ENCODE measurements at places on chromosomes 3 and 15.

DNA sequence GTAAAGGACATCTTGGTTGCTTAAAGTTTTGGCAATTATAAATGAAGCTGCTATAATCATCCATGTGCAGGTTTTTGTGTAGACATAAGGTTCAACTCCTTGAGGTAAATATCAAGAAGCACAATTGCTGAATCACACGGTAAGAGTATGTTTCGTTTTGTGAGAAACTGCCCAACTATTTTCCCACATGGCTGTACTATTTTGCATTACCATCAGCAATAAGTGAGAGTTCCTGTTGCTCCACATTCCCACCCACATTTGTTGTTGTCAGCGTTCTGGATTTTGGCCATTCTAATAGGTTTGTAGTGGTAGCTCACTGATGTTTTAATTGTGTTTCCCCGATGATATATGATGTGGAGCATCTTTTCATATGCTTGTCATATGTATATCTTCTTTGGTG is 118.5 kb upstream of the KCNMB2 start:
- no peak for DNase-seq

DNA sequence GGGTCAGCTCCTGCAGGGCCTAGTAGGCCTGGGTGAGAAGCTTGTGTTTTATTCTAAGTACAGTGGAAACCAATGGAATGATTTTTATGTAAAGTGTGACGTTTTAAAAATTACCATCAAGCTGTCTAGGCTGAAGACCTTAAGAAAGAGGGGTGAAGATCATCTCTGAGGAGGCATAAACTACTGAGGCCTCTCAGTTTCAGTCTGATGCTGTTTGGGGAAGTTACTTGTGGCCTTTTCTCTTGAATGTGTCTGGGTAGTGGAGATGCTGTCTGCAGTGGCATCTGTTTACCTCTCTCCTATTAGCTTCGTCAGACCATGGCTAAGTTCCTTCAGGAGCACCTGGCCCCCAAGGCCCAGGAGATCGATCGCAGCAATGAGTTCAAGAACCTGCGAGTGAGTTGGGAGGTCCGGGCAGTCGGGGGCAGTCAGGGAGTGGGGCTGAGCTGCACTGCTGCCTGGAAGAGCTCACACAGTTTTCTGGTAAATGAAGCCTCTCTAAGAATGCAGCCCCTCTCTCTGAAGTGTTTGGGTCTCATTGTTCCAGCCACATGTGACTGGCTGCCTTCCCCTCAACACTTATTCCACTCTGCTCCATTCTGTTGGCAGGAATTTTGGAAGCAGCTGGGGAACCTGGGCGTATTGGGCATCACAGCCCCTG is 1.9 kb downstream of the IVD start:
- no peak for DNase-seq

DNA sequence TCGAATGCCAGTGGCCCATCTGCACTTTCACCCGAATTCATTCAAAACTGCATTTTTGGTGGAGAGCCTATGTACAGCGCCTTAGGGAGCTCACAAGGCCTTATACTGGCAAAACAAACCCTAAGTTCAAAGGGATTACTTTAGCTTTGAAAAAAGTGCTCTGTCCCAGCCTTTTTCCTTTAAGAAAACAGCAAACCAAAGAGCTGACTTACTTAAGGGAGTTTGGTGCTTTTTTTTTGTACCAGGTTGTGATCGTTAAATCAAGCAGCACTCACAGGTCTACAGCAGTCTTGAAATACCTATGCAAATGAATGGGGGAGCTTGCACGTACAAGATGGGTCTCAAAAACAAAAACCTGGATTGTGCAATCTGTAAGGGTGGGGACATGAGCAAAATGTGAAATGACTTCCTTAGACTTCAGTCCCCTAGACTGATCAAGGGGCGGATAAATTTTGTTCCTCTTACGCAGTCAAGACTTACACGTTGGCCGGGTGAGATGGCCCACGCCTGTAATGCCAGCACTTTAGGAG is 11.6 kb upstream of the PIK3CB start:
- no peak for DNase-seq

GRCh38 chr15:31338318-31338878 is 11.8 kb downstream of the KLF13 start:
- DNase-seq: peak; percentile 60

GRCh38 chr3:10047876-10048275 is 21.6 kb downstream of the FANCD2 start:
- no peak for DNase-seq

DNA sequence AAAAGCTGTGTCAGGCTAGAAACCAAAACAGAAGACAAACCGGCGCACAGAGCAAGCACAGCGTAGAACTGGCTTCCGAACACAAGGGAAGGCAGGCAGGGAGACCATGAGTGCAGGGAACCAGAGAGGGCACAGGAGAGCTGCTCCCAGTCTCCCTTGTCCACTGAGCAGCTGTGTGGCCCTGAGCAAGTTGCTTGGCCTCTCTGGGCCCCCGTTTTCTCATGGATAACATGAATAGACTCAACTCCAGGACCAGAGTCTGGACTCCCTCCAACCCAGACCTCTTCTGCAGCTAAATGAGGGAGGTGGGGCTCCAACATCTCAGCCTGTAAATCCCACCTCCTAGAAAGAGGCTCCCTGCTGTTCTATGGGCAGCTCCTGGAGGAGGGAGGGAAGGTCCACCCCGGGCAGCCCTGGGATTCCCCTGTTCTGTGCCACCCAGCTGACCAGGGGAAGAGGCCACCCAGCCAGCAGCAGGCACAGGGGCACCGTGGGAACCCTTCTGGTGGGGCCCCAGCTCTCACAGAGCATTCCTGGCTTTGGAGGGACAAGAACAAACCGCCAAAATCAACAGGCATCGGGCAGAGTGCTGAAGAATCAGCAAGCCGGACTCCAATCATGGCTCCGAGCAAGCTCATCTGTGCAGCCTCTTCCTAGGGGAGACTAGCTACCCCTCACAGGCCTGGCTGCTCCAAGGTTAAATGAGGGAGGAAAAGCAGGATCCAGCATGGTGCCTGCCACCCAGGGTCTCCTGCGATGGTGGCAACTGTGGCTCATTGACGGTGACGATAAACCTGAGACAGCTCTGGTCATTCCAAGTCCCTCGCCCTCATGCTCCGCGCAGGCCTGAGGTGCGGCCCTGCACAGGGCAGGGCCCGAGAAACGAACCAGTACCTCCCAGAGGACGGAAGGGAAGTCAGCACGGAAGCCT is 15.1 kb downstream of the XXYLT1 start:
- DNase-seq: no peak

DNA sequence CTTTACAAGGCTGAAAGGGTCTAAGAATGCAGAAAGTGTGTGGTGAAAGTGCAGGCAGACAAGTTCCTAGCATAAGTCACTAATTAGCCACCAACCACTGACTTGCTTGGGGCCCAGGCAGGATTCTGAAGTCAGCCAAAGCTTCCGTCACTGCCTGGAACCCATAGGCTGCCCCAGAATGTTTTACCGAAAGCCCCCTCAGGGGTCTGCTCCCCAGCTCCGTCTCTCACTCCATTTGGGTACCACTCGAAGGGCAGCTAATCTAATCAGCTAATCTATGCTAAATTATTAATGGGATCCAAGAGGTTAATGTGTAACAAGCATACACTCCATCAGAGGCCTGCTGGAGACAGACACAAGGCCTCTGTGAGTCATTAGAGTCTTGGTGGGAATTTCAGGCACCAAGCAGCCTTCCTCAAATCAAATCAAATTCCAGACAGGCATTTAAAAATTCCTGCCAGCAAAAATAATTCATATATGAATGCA is 13.2 kb downstream of the ADAMTS9 start:
- no peak for DNase-seq

GRCh38 chr3:115359536-115359935 is 212.4 kb upstream of the ZBTB20 start:
- DNase-seq: no peak

DNA sequence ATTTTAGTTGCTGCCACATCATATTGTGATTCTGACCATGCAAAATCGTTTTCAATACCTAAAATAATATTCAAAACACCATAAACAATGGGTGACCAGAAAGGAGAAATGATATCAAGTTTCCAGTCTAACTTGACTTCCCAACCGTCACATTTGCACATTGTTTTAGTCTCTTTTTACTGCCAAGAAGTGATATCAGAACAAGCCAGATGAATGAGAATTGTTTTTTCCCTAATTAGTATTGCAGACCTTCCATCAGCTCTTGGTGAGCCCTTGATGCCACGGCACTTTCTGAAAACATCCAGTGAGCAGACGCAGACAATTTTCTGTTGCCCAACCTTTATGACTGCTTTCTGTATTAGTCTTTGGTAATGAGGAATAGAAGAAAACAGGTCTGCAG is 62.5 kb downstream of the SPATA16 start:
- no peak for DNase-seq

DNA sequence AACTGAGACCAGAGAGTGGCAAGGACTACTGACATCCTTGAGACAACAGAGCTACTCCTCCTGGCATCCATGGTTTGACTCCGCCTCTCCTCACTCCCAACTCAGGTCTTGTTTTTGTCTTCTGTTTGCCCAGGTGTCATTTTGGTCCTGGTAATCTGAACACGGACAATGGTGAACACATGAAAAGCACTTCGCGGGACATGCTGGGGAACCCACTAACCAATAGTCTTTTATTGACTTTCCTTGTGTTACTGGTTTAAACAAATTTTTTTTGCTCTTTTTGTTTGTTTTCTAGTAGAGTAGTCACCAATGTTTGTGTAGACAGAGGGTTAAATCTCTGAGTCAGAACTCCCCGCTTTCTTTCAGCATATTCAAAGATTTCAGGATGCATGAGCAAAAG is 38.4 kb downstream of the LARP6 start:
- DNase-seq: no peak

DNA sequence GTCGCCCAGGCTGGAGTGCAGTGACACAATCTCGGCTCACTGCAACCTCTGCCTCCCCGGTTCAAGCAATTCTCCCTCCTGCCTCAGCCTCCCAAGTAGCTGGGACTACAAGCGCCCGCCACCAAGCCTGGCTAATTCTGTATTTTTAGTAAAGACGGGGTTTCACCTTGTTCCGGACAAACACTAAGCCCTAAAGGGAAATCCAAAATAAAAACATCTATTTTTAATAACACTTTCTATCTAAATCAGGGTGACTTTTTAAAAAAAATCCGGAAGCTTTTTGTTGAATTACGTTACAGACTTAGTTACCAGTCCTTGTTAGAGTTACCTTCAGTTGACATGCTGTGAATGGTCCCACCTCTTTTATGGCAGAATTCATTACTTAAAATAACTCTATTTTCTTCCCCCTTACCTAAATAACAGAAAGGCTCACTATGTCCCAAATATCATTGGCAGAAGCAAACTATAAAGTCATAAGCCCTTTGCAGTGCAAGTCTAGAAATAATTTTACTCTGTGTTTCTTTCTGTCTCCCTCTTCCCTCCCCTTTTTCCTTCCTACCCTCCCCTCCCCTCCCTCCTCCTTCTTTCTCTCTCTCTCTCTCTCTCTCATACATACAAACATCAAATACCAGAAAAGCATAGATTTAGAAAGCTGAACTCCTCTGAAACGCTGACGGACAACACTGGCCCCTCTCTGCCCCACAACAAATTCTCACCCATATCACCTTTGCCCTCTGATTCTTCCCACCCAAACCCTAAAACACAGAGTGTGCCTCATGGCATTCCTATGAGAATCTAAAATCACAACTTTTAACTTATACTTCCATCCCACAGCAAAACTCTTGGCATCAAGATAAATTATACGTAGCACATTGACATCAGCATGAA is 18.3 kb downstream of the THBS1 start:
- DNase-seq: no peak

- DNase-seq: no peak
Measured at GRCh38 chr3:41320953-41321641, 121.8 kb downstream of the CTNNB1 start.

- DNase-seq: no peak
Measured at GRCh38 chr3:178404961-178405360, 131.3 kb upstream of the KCNMB2 start.

DNA sequence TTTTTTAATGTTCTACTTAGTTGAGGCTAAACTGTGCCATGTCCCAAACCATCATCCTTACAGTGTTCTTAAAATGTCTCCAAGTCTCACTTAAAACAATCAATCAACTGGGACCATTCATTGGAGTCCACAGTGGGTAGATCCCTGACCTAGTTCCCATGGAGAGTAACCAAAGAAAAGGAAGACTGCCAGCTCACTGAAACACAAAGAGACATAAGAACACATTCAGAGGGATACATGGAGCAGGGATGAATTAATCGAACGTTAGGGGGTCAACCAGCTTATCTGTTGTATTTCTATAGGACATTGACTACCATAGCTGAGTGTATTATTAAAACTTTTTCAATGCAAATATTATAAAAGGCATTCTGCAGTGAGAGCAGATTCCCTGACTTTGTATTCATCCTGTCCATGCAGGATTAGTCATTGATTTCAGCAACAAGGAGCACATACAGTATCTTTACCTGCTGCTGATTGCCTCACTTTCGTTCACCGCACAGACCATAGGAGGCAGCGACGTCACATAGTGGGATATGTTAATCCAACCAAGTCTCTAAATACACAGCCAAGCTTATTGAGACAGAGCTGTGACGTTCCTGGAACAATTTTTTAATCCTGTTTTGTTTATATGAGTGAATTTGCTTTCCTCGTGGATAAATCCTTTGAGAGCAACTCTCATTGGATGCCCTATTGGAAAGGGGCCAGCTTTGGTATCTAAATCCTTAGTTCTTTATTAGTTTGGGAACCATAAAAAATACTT is 364.9 kb upstream of the RBMS3 start:
- DNase-seq: peak; percentile 57

DNA sequence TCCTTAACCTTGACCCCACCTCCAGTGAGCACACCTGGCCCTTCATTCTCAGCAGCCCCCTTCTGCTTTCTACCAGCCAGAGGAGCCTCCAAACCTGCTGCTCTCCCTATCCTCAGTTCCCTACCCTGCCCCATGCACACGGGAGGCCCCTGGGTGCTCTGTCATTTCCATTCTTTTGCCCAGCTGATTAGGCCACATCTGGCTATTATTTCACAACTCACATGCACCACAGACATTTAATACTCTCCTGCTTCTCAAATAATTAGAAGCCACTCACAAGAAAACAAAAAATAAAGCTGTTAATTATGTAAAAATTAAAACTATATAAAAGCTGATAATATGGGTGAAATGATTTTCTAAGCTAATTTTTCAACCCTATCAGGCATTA is 50.7 kb downstream of the MYLK start:
- no peak for DNase-seq

DNA sequence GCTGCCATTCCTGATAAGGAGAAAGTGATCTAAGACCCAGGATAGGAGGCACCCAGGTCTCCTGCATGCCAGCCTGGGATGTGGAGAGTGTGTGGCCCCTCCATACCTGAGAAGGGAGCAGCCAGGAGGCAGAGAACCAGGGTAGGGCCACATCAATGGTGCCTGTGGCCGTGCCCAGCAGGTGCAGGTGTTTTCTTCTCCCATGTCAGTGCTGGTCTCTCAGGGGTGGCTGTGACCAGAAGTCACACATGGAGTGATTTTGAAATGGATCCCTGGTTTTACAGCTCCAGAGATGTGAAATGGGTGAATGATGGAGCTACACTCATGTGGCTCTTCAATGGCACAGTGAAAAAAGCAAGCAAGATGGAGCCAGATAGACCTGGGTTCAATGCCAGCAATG is 3.3 kb upstream of the ISL2 start:
- DNase-seq: no peak

- no peak for DNase-seq
Measured at GRCh38 chr3:48664313-48664644, 1.6 kb upstream of the CELSR3 start.
